Activated CD4-positive, alpha-beta memory T cell treated with anti-CD3 and anti-CD28 coated beads, Interleukin-2, amount 10 ng/mL, durations not matched to agents 7 days and 5 days (primary cell): ENCODE measurements at places on chromosomes 4 and X. TPM values are rescaled to one million over a fixed set of nuclear protein-coding genes. Genes with fewer than 3 reads are reported as not detected.
A peak's percentile ranks its signal among the peaks of the same experiment; 100 is the strongest.

- DNase-seq: no peak
These were observed 8.0 kb downstream of the ATP2B3 start for GRCh38 chrX:153525451-153525850.

DNA sequence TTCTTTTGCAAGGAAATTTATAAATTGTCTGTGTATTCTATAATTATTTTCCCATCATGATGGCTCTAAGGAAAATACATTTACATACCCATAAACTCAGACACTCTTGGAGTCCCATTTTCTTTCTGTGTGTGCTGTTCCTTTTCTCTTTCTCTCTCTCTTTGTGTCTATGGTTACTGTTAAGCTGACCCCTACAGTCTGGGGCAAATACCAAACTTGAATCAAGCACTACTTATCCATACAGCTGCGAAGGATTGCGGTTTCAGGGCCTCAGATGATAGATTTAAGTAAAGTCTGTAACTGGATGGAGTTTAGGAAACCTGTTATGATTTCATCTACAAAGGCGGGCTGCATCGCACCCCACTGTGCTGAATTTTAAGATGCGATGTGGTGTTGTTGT lies 150.2 kb downstream of the SHROOM3 start:
- no peak for DNase-seq

DNA sequence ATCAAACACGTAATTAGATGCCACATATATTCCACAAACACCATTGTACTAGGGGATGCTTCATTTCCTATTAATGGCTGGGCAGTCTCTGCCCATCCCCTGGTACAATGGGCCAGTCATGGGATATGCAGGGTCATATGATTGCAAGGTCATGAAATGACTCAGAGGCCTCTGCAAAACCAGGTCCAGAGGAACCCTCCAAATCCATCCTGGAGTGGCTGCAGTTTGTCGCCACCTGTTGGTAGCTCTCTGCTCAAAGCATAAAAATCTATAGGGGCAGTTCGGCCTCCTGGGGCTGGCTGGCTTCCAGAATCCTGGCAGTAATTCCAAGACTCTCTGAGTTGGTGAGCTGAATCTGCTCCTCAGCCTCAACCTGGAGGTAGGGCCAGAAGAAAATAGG lies 22.9 kb upstream of the PUDP start:
- DNase-seq: peak; percentile 35

MECP2 gene
- total RNA-seq: 83.0 TPM

VCX3B gene
- total RNA-seq: not detected

DNA sequence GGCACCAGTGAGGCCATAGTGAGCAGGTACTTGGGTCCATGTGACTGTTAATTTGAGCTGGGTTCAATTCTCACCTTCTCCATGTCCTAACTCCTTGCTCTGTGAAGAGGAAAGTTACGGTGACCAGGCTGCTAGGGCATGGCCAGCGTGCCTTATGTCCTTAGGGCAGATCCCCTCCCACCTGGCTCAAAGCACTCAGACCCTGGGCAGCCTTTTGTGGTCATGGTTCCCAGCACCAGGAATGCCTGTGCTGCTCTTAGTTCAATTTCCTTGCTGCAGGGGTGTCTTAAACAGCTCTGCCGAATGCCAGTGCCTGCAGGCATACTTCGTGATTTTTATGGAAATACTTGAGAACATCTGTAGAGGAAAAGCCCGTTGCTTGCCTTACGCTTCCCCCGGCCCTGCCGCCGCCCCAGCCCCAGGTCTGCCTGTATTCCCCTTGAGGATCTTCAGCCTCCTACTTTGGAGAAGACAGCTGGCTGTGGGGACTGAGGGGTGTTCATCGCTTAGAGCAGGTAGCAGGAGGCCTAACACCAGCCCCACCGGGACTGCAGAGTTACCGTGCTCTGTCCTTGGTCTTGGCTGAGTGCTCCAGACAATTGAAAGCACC lies 3.1 kb upstream of the CDK16 start:
- DNase-seq: no peak

DNA sequence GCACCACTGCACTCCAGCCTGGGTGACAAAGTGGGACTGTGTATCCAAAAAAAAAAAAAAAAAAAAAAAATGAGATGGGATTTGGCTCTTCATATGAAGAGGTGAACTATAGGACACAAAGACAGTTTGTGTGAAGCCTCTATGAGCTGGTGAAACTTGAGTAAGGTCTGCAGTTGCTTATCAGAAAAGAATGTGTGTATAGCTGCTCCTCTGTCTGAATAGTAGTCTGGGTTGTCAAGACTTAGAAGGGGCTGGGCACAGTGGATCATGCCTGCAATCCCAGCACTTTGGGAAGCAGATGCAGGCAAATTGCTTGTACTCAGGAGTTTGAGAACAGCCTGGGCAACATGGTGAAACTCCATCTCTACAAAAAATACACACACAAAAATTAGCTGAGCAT lies 82.8 kb downstream of the ARSF start:
- no peak for DNase-seq

RNF4 gene
- total RNA-seq: 106 TPM

- no peak for DNase-seq
These were observed 10.6 kb upstream of the CTSO start for GRCh38 chr4:155964016-155964891.

DNA sequence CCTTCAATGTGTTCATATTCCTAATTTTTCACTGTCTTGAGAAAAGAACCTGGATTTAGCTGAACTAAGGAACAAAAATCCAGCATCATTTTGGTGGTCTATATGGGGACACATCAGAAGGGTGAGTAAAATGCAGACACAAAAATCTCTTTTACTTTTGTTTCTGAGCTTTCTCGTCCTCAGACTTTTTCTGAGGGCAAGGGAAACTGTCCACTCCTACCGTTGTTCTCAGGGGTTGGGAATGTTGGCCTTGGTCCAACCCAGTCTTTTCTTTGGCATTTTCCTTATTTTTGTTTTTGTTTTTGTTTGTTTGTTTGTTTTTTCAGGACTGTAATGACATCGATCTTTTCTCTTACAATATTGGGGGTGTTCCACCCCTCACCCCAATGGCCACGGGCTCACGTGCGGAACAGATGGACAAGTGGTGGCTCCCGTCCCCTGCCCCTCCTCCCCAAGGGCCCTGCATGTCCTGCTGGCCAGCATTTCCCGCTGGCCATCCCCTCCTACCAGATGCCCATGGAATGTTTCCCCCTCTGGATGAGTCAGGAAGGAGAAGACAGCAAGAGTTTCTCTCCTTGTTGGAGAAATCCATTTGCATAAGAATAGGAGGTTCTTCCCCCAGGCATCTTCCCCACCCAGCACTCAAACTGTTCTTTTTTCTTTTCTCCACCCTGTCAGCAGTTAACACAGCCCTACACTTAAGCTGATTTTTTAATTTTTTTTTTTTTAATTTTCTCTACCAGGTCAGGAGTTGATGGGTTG lies 305.4 kb upstream of the NDST4 start:
- no peak for DNase-seq

DNA sequence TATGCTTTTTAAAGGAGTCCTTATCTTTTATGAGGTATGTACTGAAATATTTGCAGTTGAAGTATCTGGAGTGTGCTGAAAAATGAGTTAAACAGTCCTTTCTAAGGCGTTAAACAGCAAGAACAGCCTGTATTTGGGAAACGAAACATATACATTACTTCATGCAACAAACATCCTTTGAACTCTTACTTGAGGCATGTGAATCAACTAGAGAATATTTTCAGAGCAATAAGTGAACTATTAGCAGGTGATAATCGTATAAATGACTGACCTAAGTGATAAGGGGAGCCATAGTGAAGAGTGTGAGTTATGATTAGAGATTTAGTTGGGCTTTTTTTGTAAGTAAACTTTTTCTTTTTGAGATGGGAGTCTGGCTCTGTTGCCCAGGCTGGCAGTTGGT lies 45.9 kb upstream of the RHOH start:
- no peak for DNase-seq

GRCh38 chrX:13411496-13412207 lies 91.8 kb upstream of the ATXN3L start:
- DNase-seq: no peak

DNA sequence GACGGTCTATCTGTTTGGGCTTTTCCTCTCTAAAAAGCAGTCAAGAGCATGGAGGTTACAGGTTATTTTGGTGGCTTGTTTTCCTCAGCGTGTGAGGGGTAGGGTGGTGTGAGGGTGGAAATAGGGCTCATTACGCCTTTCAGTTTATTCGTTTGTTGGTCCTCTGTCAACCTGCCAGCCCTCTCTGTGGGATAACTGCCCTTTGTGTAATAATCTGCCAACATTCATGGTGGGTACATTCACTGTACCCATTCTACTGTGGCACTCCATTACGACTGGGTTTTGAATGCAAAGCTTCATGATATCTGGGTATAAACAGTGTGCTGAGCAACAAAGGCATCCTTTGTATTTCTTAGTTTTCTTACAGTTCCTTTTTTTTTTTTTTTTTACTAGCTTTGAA lies 136.4 kb downstream of the ADGRL3 start:
- no peak for DNase-seq

GRCh38 chr4:180280726-180281297 lies 1962.4 kb upstream of the TENM3 start:
- no peak for DNase-seq
